Psoas muscle (tissue), 8 donors: ENCODE measurements at places on chromosomes 5 and 9. TPM values are rescaled to one million over a fixed set of nuclear protein-coding genes. Genes with fewer than 3 reads are reported as not detected.

The ARHGEF28 gene
- 1.1 TPM for total RNA-seq

The SEC24A gene
- 25.2 TPM for total RNA-seq

GRCh38 chr5:160506006-160507004 is 84.7 kb downstream of the PTTG1 start:
- H3K36me3 ChIP-seq: no peaks in the 10 kb centered on the region
- no peak for DNase-seq
- H3K4me1 ChIP-seq: no peaks in the 10 kb centered on the region
- no peak overlapping the region for H3K4me3 ChIP-seq
- no peak overlapping the region for H3K27ac ChIP-seq

DNA sequence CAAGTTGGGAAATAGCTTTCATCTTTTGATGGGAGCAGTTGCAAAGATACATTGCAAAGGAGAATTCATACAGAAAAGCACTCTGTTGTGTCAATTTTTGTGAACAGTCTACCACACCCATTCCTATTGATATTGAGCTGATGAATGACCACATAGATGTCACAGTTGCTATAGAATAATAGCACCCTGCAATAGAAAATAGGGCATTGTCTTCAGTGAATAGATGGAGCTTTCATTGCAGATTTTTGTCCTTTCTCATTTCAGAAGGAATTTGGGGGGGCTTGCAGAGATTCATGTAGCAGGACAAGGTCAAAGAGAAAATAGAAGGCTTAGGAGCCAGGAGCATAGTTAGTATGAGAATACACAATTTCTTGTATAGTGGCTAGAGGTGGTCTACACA is 237.9 kb downstream of the TMEM38B start:
- no peak for DNase-seq
- H3K4me1 ChIP-seq: no peaks in the 10 kb centered on the region
- no peaks in the 10 kb centered on the region for H3K27me3 ChIP-seq
- no peak overlapping the region for H3K27ac ChIP-seq

GRCh38 chr9:38082446-38083287 is 13.6 kb upstream of the SHB start:
- no peak overlapping the region for H3K4me3 ChIP-seq
- H3K27ac ChIP-seq: no peak overlapping the region
- no peaks in the 10 kb centered on the region for H3K36me3 ChIP-seq
- H3K27me3 ChIP-seq: no peaks in the 10 kb centered on the region

DNA sequence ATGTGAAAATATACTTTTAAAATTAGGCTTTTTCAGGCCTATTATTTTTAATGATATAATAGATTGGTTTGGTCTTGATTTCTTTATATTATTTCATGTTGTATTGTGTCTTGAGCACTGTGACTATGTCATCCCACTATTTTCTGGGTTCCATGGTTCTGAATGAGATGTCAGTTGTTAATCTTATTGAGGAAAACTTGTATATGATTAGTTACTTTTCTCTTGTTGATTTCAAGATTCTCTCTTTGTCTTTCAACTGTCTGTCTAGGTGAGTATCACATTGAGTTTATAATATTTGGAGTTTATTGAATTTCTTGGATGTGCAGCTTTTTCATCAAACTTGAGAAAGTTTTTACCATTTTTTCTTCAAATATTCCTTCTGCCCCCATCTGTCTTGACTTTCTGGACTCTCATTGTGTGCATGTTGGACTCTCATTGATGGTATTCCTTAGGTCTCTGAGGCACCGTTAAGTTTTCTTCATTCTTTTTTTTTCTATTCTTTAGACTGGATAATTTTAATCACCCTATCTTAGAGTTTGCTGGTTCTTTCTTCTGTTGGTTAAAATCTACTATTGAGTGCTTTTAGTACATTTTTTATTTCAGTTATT is 175.8 kb downstream of the TMEM167A start:
- no peak for DNase-seq
- no peak overlapping the region for H3K4me3 ChIP-seq
- H3K36me3 ChIP-seq: no peaks in the 10 kb centered on the region
- no peaks in the 10 kb centered on the region for H3K4me1 ChIP-seq

GRCh38 chr9:90774682-90775081 is 26.9 kb upstream of the SYK start:
- no peak overlapping the region for H3K27ac ChIP-seq
- no peak for DNase-seq
- no peaks in the 10 kb centered on the region for H3K27me3 ChIP-seq

DNA sequence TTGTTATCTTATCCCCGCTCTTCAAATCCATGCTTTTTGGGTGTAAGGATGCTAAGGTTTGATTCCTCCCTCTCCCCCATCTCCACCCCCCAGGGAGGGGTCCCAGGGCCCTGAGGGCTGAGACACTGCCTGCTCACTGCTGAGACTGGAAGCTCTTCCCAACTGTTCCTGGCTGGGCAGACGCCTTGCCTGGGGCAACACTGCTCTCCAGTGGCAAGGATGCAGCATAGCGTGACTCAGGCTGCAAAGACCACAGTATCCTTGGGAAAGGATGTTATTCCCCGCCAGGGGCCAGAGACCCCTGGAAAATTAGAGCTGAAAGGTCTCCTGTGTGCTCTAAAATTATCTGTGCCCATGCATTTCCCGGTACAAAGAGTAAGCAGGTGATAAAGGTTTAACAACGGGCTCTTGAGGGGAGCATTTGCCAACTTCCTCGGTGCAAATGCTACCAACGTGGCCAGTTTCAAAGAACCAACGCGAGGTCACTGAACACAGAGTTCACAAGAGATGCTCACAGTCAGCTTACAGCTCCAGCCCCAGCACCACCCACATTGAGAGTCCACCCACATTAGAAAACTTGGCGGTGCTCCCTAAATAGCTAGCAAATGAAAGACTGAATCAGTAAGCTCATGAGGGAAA is 271.9 kb downstream of the NSG2 start:
- no peaks in the 10 kb centered on the region for H3K36me3 ChIP-seq
- H3K27ac ChIP-seq: no peak overlapping the region
- no peaks in the 10 kb centered on the region for H3K27me3 ChIP-seq
- H3K4me1 ChIP-seq: no peaks in the 10 kb centered on the region
- no peak for DNase-seq

- H3K4me3 ChIP-seq: no peak overlapping the region
- H3K27ac ChIP-seq: no peak overlapping the region
- H3K36me3 ChIP-seq: no peaks in the 10 kb centered on the region
- peaks cover 12% of the 10 kb centered on the region for H3K4me1 ChIP-seq
- DNase-seq: no peak
Measured at GRCh38 chr9:91282292-91282691, 79.4 kb downstream of the AUH start.

GRCh38 chr5:172004824-172005237 is 1.6 kb downstream of the FBXW11 start:
- H3K27ac ChIP-seq: peak overlapping the region; percentile 98
- DNase-seq: no peak
- no peaks in the 10 kb centered on the region for H3K27me3 ChIP-seq
- H3K4me1 ChIP-seq: peaks cover 50% of the 10 kb centered on the region
- H3K4me3 ChIP-seq: peak overlapping the region; percentile 96

The SLC23A1 gene
- total RNA-seq: not detected

DNA sequence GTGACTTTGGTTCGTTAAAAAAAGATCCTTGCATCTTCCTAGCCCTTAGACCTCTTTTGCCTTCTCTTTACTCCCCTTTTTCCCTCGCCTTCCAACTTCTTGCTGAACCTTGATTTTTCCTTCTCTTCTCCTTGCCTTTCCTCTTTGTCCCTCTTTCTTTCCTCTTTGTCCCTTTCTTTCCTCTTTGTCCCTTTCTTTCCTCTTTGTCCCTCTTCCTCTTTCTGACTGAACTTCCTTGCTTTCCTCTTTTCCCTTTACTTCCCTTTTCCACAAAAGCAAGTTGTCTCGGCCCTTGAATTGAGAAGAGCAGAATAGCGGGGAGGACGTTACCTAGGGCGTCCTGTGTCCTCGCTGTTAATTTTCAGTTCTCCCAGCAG is 1.4 kb upstream of the MLLT3 start:
- H3K4me3 ChIP-seq: peak overlapping the region; percentile 71
- H3K27ac ChIP-seq: no peak overlapping the region
- H3K4me1 ChIP-seq: peaks cover 13% of the 10 kb centered on the region
- H3K27me3 ChIP-seq: no peaks in the 10 kb centered on the region

DNA sequence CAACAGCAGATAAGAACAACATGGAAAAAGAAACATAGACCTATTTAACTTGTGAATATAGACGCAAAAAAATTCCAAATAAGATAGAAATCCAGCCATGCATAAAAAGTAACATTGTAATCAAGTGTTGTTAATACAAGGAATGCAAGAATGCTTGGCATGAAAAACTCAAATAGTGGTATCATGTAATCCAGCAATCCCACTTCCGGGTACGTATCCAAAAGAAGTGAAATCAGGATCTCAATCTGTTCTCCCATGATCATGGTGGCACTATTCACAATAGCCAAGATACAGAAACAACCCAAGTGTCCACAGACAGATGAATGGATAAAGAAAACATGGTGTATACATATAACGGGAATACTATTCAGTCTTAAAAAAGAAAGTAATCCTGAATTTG is 437.4 kb downstream of the ARHGEF28 start:
- no peak for DNase-seq
- H3K27me3 ChIP-seq: no peaks in the 10 kb centered on the region
- no peak overlapping the region for H3K4me3 ChIP-seq
- no peaks in the 10 kb centered on the region for H3K36me3 ChIP-seq

DNA sequence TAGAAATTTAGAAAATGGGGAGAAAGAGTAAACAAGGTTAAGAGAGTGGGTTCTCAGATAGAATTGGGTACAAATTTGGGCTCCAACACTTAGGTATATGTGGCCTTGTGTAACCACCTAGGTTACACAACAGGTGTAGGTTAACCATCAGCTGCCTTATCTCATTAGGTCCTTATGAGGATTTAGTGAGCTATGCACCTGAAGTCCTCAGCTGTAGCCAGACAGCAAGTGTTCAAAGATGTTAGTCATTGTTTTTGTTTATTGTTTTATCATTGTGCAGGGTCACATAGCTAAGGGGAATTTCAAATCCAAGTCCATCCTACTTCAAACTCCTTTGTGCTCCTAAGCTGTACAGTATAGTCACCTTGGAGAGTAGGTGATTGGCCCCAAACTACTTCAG is 970 bp upstream of the TRIM32 start:
- peak overlapping the region; percentile 74 for H3K4me3 ChIP-seq
- H3K36me3 ChIP-seq: no peaks in the 10 kb centered on the region
- peak overlapping the region; percentile 92 for H3K27ac ChIP-seq
- H3K27me3 ChIP-seq: no peaks in the 10 kb centered on the region

- H3K4me3 ChIP-seq: no peak overlapping the region
- no peaks in the 10 kb centered on the region for H3K27me3 ChIP-seq
- no peaks in the 10 kb centered on the region for H3K36me3 ChIP-seq
- no peak for DNase-seq
- no peaks in the 10 kb centered on the region for H3K4me1 ChIP-seq
Measured at GRCh38 chr9:114289571-114290481, 33.1 kb upstream of the ORM1 start.

The IFNA21 gene
- not detected for total RNA-seq

GRCh38 chr5:123610665-123611405 is 98.9 kb downstream of the CSNK1G3 start:
- H3K4me1 ChIP-seq: no peaks in the 10 kb centered on the region
- H3K27me3 ChIP-seq: no peaks in the 10 kb centered on the region
- H3K27ac ChIP-seq: no peak overlapping the region

The CARTPT gene
- total RNA-seq: not detected

- no peak overlapping the region for H3K4me3 ChIP-seq
- H3K4me1 ChIP-seq: no peaks in the 10 kb centered on the region
- no peak overlapping the region for H3K27ac ChIP-seq
- no peak for DNase-seq
Measured at GRCh38 chr5:82796643-82797416, 280.4 kb downstream of the TMEM167A start.

The PCDHGA7 gene
- 0.97 TPM for total RNA-seq

DNA sequence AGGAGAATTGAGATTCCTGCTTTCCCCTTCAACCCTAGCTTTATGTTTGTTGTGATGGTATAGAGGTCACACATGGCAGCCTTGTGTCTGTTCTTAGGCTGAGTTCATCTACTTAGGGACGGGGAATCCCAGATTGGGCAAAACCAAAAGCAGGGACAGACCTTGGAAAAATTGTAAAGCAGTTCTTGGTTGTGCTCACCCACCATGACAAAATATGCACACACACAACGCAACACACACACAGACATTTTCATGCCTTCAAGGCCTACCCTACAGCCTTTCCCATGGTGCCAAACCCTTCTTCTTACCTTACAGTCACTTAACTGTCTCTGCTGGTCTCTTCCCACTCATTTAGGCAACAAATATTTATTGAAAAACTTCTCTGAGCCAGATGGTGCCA is 14.8 kb downstream of the PCDHGC5 start:
- no peaks in the 10 kb centered on the region for H3K27me3 ChIP-seq
- no peaks in the 10 kb centered on the region for H3K36me3 ChIP-seq
- DNase-seq: no peak
- no peak overlapping the region for H3K27ac ChIP-seq

The CMYA5 gene
- 1,174 TPM for total RNA-seq

- no peak overlapping the region for H3K4me3 ChIP-seq
- H3K27ac ChIP-seq: no peak overlapping the region
- H3K4me1 ChIP-seq: no peaks in the 10 kb centered on the region
- no peak for DNase-seq
- H3K36me3 ChIP-seq: no peaks in the 10 kb centered on the region
Measured at GRCh38 chr9:11338130-11338529, 725.3 kb upstream of the PTPRD start.

The IL5 gene
- not detected for total RNA-seq

The DND1 gene
- total RNA-seq: 0.30 TPM

GRCh38 chr5:123387313-123387712 is 35.9 kb downstream of the CEP120 start:
- no peak overlapping the region for H3K4me3 ChIP-seq
- no peak for DNase-seq
- no peaks in the 10 kb centered on the region for H3K4me1 ChIP-seq

The PCDHA11 gene
- 0.06 TPM for total RNA-seq

DNA sequence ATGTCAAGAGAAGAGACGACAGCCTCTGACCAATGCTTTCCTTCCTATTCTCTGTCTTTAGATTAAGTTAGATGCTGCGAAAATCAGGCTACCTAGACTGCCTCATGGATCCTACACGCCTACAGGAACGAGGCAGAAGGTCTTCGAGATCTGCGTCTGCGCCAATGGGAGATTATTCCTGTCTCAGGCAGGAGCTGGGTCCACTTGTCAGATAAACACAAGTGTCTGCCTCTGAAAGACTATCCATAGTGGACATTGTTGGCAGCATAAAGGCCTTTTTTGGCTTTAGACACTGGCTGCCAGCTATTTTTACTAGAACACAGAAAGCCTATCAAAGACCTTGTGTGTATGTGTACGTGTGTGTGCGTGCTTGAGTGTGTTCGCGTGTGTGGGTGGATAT is 90.9 kb upstream of the PPP1R2B start:
- no peaks in the 10 kb centered on the region for H3K27me3 ChIP-seq
- H3K27ac ChIP-seq: no peak overlapping the region
- DNase-seq: no peak
- H3K4me1 ChIP-seq: no peaks in the 10 kb centered on the region
- H3K36me3 ChIP-seq: peaks cover 8% of the 10 kb centered on the region

GRCh38 chr5:87027570-87027969 is 240.1 kb upstream of the RASA1 start:
- H3K4me1 ChIP-seq: no peaks in the 10 kb centered on the region
- no peaks in the 10 kb centered on the region for H3K27me3 ChIP-seq
- no peak for DNase-seq
- no peak overlapping the region for H3K27ac ChIP-seq
- H3K4me3 ChIP-seq: no peak overlapping the region

- H3K4me3 ChIP-seq: no peak overlapping the region
- no peak overlapping the region for H3K27ac ChIP-seq
- H3K27me3 ChIP-seq: no peaks in the 10 kb centered on the region
- H3K4me1 ChIP-seq: peaks cover 6% of the 10 kb centered on the region
- no peak for DNase-seq
Measured at GRCh38 chr5:149623473-149623872, 42.2 kb downstream of the ARHGEF37 start.

The SARDH gene
- total RNA-seq: 2.5 TPM
